ENCODE measurements at places on chromosomes 4 and X.

GRCh38 chr4:26787461-26788340 lies 72.9 kb upstream of the STIM2 start:
- DNase-seq, result peak; percentile 42

DNA sequence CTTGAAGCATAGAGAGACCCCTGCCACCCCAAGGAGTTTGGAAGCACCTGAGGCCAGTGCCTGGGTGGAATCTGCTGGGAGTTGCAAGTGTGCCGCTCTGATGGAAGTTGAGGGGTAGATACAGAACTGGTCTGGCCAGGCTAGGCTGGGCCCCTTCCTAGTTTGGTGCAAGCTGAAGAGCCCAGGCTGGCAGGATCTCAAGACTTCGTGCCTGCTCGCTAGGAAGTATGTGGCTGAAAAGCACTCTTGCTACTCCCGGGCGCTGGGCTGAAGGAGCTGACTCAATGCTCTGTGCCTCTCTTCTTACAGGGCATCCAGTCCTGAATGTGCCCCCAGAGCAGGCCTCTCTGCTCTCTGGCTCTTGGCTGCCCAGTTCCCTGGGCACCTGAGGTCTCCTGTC lies 51.7 kb upstream of the PJA1 start:
- no peak for DNase-seq

- peak; percentile 46 for DNase-seq
These were observed 88.4 kb downstream of the FRMPD3 start for GRCh38 chrX:107537815-107538214.

GRCh38 chrX:9464435-9465371 lies at the start of gene TBL1X:
Gene TBL1X, plus strand, starts transcription at chrX:9465058. Its CDS starts 188,529 bp downstream, at chrX:9653587.
- no peak for DNase-seq

- DNase-seq, result no peak
These were observed 15.4 kb downstream of the NIPAL1 start for GRCh38 chr4:48031802-48032525.

- no peak for DNase-seq
These were observed 191.4 kb downstream of the SOWAHB start for GRCh38 chr4:76706581-76706980.

DNA sequence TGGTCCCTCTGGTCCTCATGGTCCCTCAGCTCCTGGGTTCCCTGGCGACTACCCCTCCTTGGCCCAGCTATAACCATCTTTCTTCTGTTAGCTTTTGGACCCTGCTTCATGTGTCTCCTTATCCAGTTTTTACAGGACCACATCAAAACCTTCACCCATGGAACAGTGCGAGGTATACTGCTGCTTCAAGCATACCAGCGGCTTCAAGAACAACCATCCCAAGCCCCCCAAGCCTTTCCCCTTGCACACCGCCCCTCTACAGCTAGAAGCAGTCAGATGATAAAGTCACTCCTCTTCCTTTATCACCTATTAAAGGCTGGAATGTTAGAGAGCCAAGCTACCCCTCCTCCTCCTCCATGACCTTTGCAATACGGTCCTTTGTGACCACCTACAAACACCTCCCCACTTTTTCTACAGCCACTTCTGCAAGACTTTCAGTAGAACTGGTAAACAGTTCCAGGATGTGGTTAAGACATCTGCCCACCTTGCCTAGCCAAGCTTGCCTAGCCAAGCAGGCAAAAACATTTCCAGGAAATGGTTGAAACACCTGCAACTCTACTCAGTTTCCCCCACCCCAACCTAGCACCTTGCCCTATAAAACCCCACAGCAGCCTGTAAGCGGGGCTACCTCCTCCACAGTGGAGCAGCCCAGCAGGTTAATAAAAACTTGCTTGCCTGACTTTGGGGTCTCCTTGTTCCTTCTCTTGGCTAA lies 125.7 kb downstream of the ZC4H2 start:
- no peak for DNase-seq

DNA sequence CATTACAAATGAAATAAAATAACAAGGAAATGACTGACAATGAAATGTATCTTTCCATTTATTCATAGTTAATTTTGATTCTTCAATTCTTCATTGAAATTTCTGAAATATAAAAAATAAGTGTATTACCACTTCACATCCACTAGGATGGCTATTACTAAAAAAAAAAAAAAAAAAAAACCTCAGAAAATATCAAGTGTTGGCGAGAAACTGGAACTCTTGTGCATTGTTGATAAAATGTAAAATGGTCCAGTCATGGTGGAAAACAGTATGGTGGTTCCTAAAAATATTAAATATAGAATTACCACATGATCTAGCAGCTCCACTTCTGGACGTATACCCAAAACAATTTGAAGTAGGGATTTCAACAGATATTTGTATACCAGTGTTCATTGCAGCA lies 22.9 kb downstream of the PGAM4 start:
- DNase-seq, result no peak

GRCh38 chrX:111652719-111653118 lies 28.3 kb upstream of the ALG13 start:
- no peak for DNase-seq

DNA sequence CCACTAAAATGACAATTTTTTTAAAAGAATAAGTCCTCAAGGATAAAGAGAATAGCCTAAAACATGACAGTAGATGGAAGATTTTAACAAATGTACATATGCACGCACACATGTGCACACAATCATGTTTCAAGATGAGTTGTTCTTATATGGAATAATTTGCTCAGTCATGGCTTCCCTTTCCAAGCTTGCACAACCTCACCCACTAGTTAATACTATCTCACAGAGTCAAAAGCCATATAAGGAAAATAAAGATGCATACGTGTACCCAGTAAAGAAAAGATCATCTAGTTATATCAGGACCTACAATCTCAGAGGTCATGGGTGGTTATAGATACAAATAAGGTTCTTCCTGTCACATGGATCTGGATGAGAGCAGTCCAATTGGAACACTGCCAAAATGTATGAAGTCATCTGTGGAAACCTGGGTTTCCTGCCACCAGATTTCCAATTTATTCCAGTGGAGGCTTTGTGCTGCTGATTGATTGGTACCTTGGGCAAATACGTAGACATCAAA lies 56.1 kb downstream of the FAM13A start:
- DNase-seq, result no peak

- no peak for DNase-seq
These were observed 44.1 kb downstream of the GAK start for GRCh38 chr4:888029-888428.

DNA sequence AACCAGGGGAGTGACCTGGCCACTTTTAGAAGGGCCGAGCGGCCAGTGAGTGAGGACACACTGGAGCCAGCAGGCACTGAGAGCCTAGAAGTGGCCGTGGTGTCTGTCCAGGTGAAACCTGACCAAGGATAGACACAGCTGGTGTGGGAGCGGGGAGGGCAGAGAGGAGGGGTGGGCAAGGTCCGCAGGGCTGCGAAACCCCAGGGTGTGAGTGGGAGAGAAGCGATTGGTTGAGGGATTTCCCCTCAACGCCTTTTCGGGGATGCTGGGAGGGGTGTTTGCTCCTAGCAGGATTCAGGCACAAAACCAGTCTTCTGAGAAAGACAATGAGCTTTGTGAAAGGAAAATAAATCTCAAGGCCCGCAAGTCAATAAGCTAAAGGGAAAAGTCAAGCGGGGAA lies 33.2 kb upstream of the ARSD start:
- no peak for DNase-seq

GRCh38 chr4:112895811-112896608 lies 153.4 kb upstream of the ANK2 start:
- DNase-seq, result no peak

- DNase-seq, result no peak
These were observed 11.4 kb upstream of the TAPT1 start for GRCh38 chr4:16237715-16238114.

All from activated naive CD4-positive, alpha-beta T cell treated with anti-CD3 and anti-CD28 coated beads, Interleukin-2, amount 50 U/mL, for 72 hours (primary cell).